BJ (cell line): ENCODE measurements at places on chromosomes 3 and 15. TPM values are rescaled to one million over a fixed set of nuclear protein-coding genes. Genes with fewer than 3 reads are reported as not detected.
A peak's percentile ranks its signal among the peaks of the same experiment; 100 is the strongest.

- no peak for DNase-seq
Measured at GRCh38 chr3:61236556-61236955, 14.7 kb downstream of the FHIT start.

DNA sequence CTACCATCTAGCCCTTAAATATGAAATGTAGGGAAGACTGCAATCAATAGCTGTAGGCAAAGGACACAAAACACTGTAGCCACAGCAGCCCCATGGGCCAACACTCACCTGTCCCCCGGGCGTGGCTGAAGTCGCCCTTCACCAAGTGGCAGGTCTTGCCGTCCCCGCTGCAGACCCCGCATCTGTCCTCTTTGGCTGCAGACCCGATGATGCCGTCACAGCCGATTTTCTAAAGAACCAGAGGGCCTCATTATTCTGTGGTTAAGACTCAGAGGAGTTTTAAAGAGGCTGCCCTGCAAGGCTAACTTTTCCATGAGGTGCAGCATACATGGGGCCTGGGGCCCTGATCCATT lies 245.6 kb downstream of the ADAMTS17 start:
- DNase-seq, result no peak

GRCh38 chr3:38992117-38992760 lies 59.5 kb downstream of the SCN11A start:
- peak; percentile 69 for DNase-seq

- no peak for DNase-seq
Measured at GRCh38 chr3:67450153-67450552, 204.3 kb downstream of the SUCLG2 start.

DNA sequence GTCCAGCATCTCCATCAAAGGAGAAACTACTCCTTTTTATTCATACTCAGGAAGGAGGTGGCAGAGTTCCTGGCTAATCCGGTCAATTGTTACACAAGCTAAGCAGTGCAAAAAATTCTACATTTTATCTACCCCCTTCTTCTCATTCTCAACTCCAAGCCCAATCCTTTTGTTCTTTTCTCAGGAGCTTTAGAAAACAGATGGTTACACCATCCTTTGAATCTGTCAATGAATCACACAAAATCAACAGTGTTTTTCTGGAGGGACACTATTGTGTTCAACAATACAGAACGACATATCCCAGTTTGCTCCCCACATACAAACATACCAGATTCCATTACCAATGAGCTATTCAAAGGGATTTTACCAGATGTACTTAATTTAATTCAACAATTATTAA lies 362.1 kb downstream of the MAGI1 start:
- no peak for DNase-seq

GRCh38 chr3:53153980-53154379 lies 7.0 kb upstream of the PRKCD start:
- no peak for DNase-seq

GRCh38 chr3:122315619-122316018 lies 9.4 kb upstream of the CSTA start:
- DNase-seq, result no peak

GRCh38 chr3:48919215-48920138 lies 835 bp downstream of the ARIH2 start:
- no peak for DNase-seq

DNA sequence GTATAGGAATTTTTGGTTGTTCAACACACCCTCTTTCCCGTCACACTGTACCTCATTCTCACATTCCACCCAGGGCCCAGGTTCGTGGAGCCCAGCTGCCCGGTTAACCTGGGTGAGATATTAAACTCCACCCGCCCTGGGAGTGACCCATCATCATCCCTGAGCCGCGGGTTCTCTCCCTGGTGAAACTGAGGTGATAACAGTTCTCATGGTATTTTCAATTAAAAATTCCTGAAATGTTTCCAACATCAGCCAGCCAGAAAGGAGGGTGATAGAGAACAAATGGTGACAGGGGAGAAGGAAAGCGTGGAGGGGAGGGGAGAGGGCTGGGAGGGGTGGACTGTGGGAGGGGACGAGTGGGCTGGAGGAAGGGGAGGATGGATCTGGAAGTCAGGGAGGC lies 148.8 kb downstream of the ALDH1A2 start:
- no peak for DNase-seq

GRCh38 chr3:12325586-12326515 lies 37.0 kb downstream of the PPARG start:
- no peak for DNase-seq

DNA sequence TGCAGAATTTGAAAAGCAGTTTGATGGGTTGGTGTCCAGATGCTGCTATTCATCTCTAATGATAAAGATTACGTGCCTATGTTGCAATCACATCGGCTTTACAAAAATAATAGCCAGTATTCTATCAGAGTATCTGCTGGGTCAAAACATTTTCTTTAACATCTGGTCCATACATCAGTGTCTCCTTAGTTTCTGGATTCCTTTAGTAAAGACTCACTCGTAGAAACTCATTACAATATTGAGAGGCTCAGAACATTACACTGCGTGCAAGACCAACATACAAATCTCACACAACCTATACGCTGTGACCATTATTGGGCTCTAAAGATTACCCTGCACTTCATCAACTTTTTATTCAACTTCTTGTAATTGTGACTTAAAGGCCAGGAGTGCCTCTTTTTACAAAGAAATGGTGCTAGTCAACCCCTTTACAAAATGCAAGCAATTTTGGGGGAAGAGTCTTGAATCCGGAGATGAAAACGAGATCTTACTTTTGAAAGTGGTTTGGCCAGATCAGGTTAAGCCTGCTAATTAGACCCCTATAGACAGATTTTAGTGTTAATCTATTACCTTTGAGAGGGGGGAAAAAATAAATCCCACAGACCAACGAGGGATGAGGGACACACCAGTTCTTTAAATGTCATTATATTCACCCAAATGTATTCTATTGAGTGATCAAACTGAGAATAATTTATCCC lies 2.9 kb downstream of the TRA2B start:
- no peak for DNase-seq

DNA sequence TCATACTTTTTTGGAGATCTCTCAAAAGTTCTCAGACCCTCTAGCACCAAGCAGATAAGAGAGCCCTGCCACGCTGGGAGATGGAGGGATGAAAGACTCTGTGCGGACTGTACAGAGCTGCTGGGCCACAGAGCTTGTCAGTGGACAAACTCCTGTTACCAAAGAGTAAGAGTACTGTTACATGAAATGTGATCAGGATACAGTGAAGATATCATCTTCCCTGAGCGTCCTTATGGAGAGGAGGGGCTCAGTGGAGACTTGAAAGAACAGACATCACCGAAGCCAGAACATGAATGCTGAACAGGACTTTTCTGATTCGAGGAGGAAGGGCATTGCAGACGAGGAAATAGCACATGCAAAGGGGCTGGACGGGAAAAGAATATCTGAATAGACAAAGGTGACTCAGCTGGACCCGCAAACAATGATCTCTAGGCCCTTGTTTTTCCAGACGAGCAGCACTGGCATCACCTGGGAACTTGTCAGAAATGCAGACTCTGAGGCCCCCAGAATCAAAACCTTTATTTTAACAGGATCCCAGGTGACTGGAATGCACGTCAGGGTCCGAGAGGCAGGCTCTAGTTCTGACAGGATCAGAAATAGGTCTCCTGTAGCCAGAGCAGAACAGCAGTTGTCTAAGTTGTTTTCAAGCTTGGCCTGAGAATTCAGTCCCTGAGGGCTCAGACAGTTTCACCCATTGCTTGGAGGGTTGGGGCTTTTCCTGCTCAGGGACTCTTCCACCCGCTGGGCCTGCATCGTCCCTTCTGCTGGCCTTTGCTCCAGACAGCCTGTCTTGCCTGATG lies 277.9 kb downstream of the RPLP1 start:
- no peak for DNase-seq

DNA sequence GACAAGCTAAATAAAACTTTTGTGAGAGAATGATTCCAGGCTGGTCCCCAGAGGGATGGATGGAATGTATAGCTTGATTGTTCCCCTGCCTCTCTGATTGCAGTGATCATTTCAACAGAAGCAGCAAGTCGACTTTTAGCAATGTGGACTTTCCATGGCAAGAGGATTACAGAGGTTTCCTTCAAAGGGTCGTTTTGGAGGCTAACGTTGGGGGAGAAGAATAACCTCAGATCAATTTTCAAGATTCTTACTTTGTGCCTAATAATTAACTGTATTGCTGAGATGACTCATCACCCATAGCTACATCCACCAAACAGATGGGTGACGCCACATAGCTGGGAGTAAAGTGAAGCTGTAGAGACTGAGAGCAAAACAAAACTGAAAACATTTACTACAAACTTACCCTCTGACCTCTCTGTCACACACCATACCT lies 79.9 kb downstream of the GTPBP8 start:
- no peak for DNase-seq

DNA sequence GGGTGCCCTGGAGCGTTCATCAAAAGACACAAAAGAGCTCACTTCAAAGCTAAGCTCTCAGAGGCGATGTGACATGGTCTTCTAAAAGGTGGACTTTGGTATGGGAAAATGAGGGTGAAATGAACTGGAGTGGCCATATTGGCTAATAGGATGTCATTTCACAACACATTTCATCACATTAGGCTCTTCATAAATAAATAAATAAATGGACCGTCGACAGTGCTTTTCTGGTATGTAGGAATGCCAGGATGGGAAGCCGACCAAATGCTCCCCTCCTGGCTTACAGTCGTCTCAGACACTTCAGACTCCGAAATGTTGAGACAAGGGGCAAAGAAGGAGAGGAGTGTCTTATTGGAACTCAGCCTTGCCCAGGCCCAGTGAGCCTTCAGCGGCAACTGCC lies 383.0 kb downstream of the NTRK3 start:
- no peak for DNase-seq

- DNase-seq, result no peak
Measured at GRCh38 chr3:159559771-159560170, 428.9 kb upstream of the IL12A start.

GRCh38 chr3:119637679-119638477 lies 22.5 kb downstream of the POPDC2 start:
- peak; percentile 87 for DNase-seq

DNA sequence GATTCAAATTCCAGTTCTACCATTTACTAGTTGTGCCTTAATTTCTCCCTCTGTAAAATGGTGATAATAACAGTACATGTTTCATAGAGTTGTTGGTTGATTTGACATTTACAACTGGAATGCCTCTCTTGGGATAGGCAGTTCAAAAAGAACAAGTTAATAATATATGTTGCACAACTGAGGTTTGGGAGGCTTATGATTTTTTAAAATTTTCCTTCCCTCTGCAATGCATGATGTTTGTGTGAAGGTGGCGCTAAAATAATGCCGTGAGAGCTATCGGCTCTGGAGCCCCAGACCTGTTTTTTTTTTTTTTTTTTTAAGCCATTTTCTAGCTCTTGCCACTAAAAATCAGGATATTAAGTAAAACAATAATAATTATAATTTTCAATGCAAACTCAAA lies 18.6 kb downstream of the DNAJB11 start:
- no peak for DNase-seq

- DNase-seq, result no peak
Measured at GRCh38 chr3:129025691-129026435, 24.8 kb downstream of the EFCC1 start.

Gene WDR72
- not detected in 2 replicates for polyA plus RNA-seq

Gene SLC6A1
- not detected in 2 replicates for polyA plus RNA-seq

Gene C3orf49
- polyA plus RNA-seq, result not detected in 2 replicates

Gene GOLGA8T
- polyA plus RNA-seq, result 0.10 TPM in 1 of 2 replicates, not detected in the other

Gene SERINC4
- 0.04 TPM in 1 of 2 replicates, not detected in the other for polyA plus RNA-seq

Gene IGSF11
- polyA plus RNA-seq, result 0.05 and 0.20 TPM in 2 replicates

Gene LRRC31
- polyA plus RNA-seq, result not detected in 2 replicates

Gene CD86
- not detected in 2 replicates for polyA plus RNA-seq

Gene SAMD7
- not detected in 2 replicates for polyA plus RNA-seq
